ENCODE measurements at places on chromosomes 2 and 18.

- no peak for DNase-seq
Observed at GRCh38 chr2:170245312-170245711, 67.4 kb downstream of the MYO3B start.

DNA sequence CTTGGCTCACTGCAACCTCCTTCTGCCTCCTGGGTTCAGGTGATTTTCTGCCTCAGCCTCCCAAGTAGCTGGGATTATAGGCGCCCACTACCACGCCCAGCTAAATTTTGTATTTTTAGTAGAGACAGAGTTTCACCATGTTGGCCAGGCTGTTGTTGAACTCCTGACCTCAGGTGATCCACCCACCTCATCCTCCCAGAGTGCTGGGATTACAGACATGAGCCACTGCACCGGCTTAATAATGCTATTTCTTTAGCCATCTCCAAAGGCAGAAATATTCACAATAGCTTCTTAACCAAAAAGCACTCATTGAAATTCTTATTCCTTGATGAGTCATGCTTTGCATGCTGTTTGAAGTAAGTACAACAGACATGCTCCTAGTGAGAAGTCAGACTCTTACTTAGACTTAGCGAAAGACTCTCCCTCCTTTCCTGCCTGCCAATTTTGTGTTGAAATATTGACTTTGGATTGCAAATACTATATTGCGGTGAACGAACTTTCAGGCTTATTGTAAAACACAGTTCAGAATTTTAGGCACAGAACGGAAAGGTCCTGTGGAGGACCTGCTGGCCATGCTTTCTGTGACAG lies 4.4 kb downstream of the ACTR3 start:
- DNase-seq, result peak; percentile 32

- peak; percentile 7 for DNase-seq
Observed at GRCh38 chr2:36697424-36698066, 1.0 kb downstream of the VIT start.

GRCh38 chr2:214810671-214811070 lies 1.2 kb upstream of the BARD1 start:
- DNase-seq, result no peak

DNA sequence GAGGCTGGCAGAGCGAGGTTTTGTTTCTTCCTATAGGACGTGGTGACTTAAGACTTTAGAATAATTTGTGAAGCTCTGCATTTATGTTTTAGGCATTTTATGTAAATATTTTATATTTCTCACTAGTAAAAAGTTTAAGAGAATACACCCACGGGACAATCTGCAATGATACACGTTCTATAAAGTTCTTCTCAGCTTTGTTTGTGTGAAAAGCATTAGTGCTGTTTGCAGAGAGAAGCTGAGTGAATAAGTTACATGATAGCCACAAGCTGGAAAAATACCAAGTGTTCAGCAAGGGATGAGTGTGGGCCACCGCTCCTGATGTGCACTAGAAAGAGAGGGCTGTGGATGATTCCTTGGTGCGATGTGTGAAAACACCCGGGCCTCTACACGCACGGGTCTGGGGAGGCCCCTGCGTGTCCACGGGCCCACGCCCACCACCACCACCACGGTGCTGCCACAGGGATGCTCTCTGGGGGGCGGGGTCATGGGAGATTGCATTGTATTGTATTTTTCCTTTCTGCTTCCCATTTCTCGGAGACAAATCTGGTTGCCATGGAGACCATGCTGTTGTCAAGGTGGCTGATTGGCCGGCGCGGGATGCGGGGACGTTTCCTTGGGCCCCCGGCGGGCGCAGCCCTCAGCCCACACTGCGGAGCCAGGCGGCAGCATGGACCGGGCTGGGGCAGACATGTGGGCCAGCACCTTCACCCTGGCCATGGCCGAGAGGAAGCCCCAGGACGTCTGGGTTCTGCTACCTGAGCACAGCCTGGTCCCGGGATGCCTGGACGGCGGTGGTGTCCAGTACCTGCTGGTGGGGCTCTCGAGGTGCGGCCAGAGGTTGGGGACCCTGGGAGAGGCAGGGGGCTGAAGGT lies at the start of gene RTP5:
TSS of gene RTP5 (plus strand) at position 643 of the 875 bp plus-strand sequence. CDS start at position 671, 28 bp downstream.
- DNase-seq, result no peak

DNA sequence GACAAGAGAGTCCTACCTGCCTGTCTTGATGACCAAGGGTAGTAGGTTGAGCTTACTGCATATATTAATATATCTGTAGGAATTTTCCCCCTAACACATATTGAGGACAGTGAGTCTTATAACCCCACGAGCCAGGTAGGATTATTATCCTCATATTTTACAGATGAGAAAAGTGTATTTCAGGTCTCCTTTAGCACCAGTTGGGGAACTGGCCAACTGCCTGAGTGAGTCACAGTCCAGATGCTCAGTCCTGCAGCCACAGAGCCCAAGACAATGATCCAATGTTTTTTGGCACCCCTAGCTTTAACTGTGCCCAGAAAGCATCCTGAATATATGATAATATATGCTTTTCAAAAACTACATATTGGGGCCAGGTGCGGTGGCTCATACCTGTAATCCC lies 30.8 kb upstream of the GLS start:
- DNase-seq, result no peak

DNA sequence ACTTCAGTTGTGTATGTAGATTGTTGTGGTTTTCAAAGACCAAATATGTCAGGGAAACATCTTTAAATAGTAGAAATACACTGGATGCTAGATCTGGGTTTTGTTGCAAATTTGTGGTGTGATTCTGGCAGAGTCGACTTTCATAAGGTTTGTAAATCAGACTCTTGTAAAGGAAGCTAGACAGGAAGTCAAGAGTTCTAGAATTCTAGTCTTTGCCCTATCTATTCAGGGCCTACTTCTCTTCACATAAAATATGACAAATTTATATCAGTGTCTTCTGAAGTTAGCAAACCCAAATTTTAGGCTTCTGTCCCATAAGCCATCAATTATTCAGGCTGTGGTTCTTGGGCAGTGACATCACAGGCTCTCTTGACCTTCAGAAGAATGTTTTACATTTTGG lies 1579.2 kb upstream of the PIK3C3 start:
- DNase-seq, result no peak

DNA sequence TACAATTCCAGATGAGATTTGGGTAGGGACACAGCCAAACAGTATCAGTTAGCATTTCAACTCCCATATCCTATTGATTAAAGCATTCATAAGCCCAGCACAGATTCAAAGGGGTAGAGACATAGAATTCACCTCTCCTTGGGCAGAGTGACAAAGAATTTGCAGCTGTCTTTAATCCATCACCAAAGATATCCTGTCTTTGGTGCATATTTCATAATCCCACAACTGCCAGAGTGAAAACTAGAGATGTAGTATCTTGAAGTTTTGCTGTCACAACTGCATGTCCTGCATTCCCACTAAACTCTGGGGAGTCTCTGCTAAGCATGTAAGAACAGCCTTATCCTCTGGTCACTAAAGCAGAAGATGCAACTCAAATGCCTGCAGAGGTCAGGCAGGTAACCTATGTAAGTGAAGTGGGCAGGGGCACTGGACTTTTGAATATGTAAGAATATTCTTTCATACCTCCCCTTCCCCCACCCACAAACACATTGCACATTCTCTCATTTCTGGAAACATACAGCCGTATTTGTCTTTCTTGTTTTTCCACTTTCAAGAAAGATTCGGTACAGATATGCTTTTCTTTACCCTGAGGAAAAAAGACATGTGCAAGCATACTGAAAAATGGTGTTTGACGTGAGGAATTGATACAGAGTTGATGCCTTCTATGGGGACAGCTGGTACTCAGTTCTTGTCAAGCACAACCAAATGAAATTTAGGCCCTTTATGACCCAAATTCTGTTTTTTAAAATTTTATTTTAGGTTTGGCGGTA lies 283.1 kb downstream of the SP3 start:
- DNase-seq, result no peak

DNA sequence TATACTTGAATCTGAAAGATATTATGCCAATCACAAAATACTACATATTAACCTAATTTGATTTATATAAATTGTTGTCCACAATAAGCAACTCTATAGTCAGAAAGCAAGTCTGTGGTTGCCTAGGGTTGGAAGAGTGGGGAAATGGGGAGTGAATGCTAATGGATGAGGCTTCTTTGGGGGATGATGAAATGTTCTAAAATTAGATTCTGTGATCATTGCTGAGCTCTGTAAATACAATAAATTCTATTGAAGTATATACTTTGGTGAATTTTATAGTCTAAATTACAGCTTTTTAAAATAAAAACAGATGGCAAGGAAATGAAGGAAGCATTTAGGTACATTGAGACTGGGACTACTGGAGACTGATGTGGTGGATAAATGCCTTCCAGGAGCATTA lies 275.5 kb downstream of the MBD2 start:
- no peak for DNase-seq

GRCh38 chr18:53686965-53687364 lies 537.5 kb downstream of the MBD2 start:
- peak; percentile 50 for DNase-seq
